ENCODE measurements at places on chromosomes 2 and 18. TPM values are rescaled to one million over a fixed set of nuclear protein-coding genes. Genes with fewer than 3 reads are reported as not detected.

ACVR1 gene
- total RNA-seq = 37.7 TPM

- no peak for DNase-seq
These were observed 522.0 kb downstream of the SPAG16 start for GRCh38 chr2:213806125-213806726.

- DNase-seq = no peak
These were observed 60.0 kb downstream of the MAPK4 start for GRCh38 chr18:50619861-50620275.

DNA sequence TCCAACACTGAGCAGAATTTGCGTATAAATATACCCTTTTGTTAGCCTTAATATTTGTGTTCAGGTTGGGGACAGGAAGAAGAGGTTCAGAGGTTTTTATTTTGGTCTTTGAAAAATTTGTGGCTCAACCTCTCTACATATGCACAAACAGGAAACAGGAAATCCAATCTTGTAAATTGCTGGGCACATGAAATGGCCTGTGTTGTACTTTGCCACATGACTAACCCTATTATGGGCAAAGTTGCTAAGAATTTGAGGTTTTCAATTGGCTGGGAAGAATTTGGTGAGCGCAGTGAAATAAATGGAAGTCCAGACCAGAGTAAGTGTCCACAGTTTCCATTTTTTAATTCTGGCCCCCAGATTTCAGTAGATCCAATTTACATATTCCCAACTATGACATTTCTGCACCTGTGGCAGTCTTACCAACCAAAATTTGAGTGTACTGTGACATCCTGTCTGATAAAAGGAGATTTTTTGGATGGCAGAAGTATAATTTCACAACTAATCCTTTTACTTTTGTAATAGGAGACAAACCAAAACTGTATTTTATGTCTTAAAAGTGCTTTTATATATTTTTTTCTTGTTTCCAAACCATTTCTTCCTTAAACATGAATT lies 63.6 kb downstream of the COX7A2L start:
- DNase-seq = no peak

DNA sequence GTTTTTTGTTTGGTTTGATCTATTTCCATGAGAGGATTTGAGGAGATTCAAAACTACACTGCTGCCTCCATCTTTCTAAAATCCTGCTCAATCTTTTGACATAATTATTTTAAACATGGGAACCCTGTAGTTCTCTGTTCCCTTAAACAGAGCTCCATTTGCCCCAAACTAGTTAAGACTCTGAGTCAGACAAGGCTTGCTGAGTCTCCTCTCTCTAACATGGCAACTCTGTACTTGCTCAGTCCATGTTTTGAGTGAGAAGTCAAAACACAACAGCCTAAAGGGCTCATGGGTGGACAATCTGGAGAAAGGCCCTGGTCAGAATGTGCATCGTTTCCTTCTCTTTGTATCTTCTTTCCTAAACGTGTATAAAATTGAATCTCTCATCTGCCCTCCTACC lies 7.1 kb upstream of the STAMBP start:
- no peak for DNase-seq
